LoVo (cell line): ENCODE measurements at places on chromosomes 3 and 15.
A peak's percentile ranks its signal among the peaks of the same experiment; 100 is the strongest.

GRCh38 chr15:78097667-78098066 lies 5.3 kb downstream of the SH2D7 start:
- no peak for DNase-seq

GRCh38 chr15:57306161-57306943 lies 70.0 kb upstream of the CGNL1 start:
- DNase-seq, result peak; percentile 76

- no peak for DNase-seq
Observed at GRCh38 chr15:54675241-54675640, 521.5 kb downstream of the RSL24D1 start.

DNA sequence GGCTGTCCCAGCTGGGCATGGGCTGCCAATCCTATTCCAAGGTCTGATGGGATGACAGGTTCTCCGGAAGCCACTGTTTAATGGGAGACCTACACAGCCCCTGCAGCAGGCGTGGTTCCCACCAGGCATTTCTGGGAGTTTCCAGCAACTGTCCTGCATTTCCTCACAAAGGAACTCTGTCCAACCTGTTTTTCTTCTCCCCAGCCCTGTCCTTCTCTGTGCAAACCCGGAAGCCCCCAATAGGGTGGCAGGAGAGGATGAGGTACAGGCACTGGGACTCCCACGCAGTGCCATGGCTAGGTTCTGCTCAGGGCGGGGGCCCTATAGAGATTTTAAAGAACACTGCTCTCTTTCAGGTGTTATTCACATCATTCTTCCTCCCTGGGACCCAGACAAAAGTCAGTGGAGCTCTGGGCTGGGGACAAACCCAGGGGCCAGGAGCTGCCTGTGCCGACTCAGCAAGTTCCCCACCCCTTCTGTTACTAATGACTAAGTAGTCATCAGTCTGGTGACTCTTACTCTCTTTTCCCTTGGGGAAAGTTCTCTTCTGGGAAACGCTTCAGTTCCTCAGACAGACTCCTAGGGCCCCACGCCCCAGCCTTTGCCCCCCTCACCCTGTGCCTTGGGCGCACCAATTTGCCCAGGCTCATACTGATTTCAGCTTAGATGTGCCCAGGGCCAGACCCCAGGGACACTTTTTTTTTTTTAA lies 97.7 kb downstream of the CD47 start:
- no peak for DNase-seq

DNA sequence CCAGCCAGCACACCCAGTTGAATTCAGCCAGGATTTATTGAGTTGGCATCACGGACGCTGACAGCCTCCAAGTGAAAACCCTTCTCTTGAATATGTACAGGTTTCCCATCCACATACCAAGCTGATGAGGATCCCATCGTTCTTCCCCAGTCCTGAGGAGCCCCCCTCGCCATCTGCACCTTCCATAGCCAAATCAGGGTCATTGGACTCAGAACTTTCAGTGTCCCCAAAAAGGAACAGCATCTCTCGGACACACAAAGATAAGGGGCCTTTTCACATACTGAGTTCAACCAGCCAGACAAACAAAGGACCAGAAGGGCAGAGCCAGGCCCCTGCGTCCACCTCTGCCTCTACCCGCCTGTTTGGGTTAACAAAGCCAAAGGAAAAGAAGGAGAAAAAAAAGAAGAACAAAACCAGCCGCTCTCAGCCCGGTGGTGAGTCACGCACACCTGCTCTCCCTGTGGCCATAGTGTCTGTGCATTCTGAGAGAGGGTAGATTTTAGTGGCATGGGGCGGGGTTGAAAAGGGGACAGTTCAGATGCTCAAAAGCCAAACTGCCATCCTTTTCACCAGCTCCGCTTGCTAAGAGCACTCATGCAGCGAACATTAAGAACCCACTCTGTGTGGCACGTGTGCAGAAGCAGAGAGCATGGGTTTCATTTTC lies 51.2 kb downstream of the KLHL25 start:
- DNase-seq, result no peak

- DNase-seq, result no peak
Observed at GRCh38 chr15:75349851-75350588, 3.2 kb downstream of the NEIL1 start.

DNA sequence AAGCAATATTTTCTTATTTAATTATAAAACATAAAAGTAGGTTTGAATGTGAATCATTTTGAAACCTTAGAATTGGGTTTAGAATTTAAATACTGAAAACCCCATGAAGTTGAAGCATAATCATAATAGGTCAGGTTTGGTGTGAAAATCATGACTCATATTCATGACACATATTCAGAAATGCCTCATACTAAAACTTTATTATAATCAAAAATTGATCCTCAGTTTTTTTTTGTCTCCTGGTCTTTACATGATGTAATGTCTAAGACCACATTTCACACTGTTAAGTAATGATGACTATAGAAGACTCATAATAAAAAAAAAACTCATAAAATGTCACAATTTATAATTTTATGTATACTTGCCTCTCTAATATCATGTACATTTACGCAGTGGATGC lies 190.4 kb downstream of the FOXP1 start:
- DNase-seq, result no peak

DNA sequence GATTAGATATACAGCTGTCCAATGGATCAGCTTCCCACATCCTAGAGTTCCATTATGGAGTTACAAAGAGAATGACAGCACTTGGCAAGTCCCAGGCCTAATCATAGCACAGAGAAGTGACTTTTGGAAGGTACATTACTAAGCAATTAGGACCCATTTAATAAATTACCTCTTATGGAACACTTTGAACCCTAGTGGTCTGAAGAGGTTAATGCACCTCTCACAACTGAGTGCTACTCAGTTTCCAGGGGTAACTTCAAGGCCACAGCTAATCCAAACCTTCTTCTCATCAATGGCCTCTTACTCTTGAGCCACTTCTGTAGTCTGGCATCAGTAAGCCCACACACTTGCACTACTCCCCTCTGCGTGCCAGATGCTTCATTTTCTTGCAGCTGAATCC lies 34.9 kb upstream of the MEIS2 start:
- DNase-seq, result no peak

DNA sequence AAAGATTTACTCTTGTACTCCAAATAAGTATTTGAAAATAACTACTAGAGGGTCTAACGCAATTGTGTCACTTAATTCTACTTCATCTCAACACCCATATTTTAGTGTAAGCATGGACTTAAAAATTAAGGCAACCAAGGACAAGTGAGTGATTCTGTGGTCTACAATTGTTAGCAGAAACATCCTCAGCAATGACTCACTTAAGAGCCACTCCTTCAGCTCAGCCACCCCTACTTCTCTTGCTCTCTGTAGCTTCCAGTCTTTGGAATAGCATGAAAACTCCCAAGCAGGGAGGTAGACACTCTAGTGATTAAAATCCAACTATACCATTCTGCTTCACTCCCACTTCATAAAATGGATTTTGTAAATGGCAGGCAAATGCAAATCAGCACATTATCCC lies 116.0 kb upstream of the LRRN1 start:
- DNase-seq, result no peak

GRCh38 chr15:65101891-65102708 lies 12.9 kb downstream of the UBAP1L start:
- DNase-seq, result no peak

DNA sequence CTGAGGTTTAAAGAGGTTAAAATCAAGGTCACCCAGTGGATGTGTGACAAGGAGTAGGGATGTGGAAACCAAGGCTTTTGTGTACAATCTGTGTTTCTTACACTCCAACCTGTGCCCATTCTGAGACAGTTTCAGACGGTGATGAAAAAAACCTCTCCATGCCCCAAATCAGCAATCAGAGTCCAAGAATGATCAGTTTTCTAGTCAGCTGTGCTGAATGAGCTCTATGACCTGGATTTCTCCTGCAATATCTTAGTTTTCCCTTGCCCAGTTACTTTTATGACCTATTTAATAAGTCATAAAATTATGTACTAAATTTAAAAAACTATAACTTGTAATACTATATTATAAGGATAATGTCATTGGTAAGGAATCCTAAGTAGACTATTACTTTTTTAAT lies 37.5 kb upstream of the CBLB start:
- no peak for DNase-seq

- no peak for DNase-seq
Observed at GRCh38 chr3:105933871-105934270, 65.1 kb upstream of the CBLB start.

DNA sequence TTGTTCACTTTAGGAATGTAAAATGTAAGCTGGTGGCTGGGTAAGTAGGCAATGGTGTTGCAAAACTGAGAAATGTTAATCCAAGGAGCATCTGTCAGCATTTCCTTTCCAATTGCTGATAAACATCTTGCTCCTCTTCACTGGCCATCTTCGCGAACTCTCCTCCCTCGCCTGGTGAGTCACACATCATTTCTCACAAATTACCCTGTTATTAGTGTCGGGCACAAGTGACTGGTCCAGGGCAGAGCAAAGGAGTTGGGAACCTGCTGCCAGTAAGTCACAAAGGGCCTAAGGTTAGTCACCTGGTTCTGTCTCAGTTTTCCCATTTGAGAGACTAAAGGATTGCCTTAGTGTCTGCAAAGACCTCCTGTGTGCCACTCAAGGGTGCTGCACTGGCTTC lies 13.0 kb downstream of the CERS3 start:
- DNase-seq, result no peak

DNA sequence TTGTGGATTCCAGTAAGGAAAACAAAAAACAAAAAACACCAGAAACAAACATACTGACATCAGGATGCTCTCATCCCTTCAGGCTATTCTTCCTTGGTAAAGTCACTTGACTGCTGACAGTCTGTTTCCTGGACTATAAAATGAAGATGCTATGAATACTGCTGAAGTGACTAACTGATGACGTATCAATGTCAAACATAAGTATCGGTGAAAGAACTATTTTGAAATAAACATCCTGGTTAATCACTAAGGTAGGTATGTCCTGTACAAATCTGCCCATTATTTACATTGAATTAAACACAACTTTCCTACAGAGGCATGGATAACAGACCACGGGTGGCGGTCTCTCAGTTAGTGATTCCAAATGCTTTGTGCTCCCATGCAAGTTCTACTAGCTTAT lies 45.9 kb downstream of the CHAC1 start:
- DNase-seq, result no peak

- DNase-seq, result peak; percentile 65
Observed at GRCh38 chr3:33115024-33115768, 1.4 kb downstream of the CRTAP start.

DNA sequence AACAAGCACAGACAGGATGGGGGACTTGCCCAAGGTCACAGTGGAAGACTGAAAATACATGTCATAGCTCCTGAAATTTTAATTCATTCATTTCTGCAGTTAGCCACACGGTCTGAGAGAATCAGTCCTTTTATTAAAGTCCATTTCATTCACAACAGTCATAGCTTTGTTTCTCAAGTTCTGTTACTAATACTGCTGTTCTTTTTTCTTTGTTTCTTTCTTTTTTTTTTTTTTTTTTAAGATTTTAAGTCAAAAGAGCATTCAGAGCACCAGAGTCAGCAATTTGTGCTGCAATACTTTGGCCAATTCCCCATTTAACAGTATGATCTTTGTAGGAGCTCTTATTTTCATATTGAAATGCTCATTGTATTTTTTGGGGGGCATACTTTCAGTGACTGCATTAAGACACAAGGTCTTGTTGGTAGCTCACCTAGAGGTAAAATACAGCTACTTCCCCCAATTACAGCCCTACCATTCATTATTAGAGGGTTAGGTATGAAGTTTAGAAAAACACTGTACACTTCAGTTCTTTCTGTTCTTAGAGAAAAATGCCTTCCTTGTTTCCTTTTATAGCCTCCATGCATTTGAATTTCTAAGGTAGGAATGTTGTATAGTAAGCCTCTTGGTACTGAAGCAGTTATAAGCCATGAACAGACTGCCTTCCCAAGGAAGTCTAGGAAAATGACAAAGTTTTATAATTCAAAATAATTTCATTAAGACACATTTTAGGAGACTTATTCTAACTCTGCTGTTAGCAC lies 9.6 kb downstream of the GALK2 start:
- DNase-seq, result no peak

DNA sequence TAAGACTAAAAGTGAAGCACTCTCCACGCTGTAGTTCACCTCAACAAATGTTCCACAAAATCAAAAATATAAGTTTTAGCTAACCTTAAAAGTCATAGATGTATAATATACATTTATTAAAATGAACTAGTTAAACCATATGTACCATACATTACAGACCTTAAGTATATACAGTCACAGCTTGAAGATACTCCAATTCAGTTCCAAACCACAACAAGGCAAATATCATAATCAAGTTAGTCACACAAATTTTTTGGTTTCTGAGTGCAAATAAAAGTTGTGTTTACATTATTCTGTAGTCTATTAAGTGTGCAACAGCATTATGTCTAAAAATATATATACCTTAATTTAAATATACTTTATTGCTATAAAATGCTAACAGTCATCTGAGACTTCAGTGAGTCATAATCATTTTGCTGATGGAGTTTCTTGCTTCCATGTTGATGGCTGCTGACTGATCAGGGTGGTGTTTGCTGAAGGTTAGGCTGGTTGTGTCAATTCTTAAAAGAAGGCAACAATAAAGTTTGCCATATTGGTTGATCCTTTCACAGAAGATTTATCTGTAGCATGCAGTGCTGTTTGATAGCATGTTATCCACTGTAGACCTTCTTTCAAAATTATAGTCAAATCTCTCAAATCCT lies 736.7 kb downstream of the NSUN3 start:
- DNase-seq, result no peak

GRCh38 chr15:51576911-51577500 lies 45.6 kb downstream of the DMXL2 start:
- peak; percentile 66 for DNase-seq

DNA sequence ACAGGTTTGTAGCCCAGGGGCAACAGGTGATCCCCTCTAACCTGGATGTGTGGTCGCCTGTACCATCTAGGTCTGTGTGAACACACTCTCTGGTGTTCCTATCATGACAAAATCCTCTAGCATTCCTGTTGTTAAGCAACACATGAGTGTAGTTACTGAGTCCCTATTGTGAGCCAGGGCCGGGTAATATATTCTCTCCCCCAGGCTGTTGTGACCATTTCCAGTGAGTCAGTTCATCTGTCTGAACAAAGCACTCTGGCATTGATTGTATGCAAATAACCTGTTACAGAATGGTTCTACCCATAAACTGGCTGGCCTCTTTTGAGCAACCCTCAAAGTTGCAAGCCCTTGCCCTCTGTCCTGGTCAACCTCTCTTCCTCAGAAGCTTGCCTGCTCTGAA lies 2.6 kb upstream of the FLNB start:
- DNase-seq, result no peak

- DNase-seq, result no peak
Observed at GRCh38 chr15:49906966-49907365, 212.1 kb downstream of the ATP8B4 start.

DNA sequence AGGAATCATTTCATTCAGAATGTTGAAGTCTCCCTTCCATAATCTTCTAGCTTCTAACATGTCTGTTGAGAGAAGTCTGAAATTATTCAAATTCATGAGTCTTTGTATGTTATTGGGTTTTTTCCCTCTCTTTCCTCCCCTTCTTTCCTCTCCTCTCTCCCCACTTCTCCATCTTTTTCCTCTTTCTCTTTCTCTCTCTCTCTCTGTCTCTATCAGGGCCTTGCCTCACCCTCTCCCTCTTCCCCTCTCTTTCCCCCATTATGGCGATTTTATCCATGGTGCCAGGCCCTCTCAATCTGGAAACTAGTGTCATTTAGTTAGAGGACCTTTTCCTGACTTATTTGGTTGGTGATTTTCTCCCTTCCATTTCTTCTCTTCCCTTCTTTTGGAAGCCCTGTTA lies 147.3 kb downstream of the SST start:
- DNase-seq, result no peak

GRCh38 chr3:156522673-156523072 lies 32.2 kb downstream of the SSR3 start:
- DNase-seq, result no peak

- no peak for DNase-seq
Observed at GRCh38 chr15:89399238-89400115, 64.9 kb upstream of the POLG start.
